ENCODE measurements at places on chromosomes 16 and 17.

DNA sequence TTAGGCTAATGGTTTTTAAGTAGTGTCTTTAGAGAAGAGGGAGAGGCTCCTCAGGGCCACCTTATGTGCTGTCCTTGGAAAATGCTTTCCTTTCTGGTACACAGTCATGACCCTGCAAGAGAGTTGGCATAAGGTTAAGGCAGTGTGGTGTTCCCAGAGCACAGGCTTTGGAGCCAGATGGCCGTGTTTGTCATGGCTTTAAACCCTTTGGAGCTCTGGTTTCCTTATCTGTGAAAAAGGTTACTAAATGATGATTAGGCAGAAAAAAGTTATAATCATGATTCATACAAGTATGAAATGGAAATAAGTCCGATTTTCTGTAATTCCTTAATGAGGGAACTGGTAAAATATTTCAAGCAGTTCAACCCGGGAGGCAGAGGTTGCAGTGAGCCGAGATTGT is 13.2 kb downstream of the UTP4 start:
- no peak for DNase-seq

- no peak for DNase-seq
These were observed 9.3 kb downstream of the SSTR2 start for GRCh38 chr17:73174126-73174525.

GRCh38 chr16:65570261-65570660 is 448.4 kb upstream of the CDH11 start:
- no peak for DNase-seq

- no peak for DNase-seq
These were observed 8.8 kb downstream of the SPIRE2 start for GRCh38 chr16:89837014-89837546.

Data from activated CD4-positive, alpha-beta T cell treated with anti-CD3 and anti-CD28 coated beads for 24 hours (primary cell).